Stimulated activated CD8-positive, alpha-beta memory T cell treated with anti-CD3 and anti-CD28 coated beads, Interleukin-4, amount 100 ng/mL, for 24 hours (primary cell): ENCODE measurements at places on chromosomes 2 and 18.

- no peak for DNase-seq
These were observed 75.2 kb downstream of the LBH start for GRCh38 chr2:30306522-30306921.

GRCh38 chr2:23843051-23843976 is 83.6 kb downstream of the ATAD2B start:
- DNase-seq = no peak

GRCh38 chr2:230688490-230688889 is 24.2 kb upstream of the CAB39 start:
- no peak for DNase-seq

DNA sequence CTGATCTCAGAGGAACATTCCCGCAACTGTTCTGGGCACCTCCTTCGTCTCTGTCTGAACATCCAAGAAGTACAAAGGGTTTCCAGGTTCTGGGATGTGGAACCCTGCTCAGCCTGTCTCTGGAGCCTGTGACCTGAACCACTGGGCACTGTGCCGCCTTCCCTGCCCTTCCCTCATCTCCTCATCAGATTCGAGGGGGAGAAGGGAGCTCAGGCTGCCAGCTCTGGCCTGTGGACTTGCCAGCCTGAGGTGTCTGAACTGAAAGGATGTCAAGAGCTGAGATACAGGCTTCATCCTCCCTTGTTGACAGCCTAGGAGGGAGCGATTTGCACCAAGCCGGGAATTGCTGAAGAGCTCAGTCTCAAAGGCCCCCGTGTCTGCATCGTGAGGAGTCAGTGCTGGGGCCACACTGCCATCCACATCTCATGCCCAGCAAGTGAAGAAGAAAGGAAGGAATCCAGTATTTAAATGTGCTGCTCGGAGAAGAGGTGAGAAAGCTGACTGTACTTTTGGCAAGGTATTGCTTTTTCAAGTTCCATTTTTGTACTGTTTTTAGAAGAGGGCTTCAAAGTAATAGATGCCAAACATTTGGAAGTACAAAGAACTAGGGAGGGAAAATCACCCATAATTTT is 12.6 kb downstream of the NEU2 start:
- DNase-seq = no peak

DNA sequence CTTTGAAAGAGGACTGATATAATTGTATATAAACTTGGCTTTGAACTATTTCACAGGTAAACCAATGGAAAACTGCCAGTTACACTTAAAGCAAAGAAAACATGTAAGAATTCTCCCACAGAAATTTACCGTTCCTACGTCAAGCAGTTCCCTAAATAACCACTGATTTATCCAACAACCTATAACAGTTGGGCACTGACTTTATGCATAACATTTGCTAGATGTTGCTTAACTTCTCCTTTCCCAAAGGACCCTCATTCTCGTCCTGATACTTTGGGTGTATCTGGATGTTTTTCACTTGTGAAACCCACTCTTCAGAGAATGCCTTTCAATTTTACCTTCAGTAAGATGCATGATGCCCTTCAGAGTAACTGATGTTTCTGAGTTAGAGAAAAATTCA is 43.8 kb downstream of the STAT1 start:
- no peak for DNase-seq

- no peak for DNase-seq
These were observed 188.6 kb upstream of the GATA6 start for GRCh38 chr18:21980744-21981143.

- DNase-seq = no peak
These were observed 507.6 kb downstream of the SUCLG1 start for GRCh38 chr2:83951378-83951947.
